Body of pancreas (tissue), 4 donors: ENCODE measurements at places on chromosomes 6 and 20. TPM values are rescaled to one million over a fixed set of nuclear protein-coding genes. Genes with fewer than 3 reads are reported as not detected.
A peak's percentile ranks its signal among the peaks of the same experiment; 100 is the strongest.

The C2 gene
- 1.3 TPM for total RNA-seq

DNA sequence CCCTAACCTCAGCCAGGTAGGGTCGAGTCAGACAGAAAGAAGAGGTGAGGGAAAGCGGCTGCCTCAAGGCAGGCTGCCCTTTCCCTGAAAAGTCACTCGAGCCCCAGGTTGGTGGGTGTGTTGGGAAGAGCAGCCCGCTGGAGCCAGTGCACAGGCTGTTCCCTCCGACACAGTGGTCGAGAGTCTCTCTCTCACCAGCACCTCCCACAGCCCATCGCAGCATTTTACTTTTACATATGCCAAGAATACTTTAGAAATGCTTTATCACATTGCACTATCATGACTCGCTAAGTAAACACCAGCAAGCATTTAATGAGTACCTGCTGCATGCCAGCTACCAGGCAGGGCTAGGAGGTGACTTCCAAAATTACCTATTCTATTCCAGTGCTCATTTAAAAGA lies 1.7 kb downstream of the PRPH2 start:
- no peak for DNase-seq

- peak; percentile 72 for DNase-seq
Measured at GRCh38 chr6:16236631-16237199, 1.7 kb upstream of the GMPR start.

- DNase-seq: no peak
Measured at GRCh38 chr6:71049198-71049770, 92.4 kb upstream of the B3GAT2 start.

- DNase-seq: no peak
Measured at GRCh38 chr6:44272999-44273566, 2.8 kb downstream of the TMEM151B start.
